ENCODE measurements at places on chromosomes 7 and 10.

- peaks cover 3% of the 10 kb centered on the region for H3K4me1 ChIP-seq
- H3K27ac ChIP-seq = no peak overlapping the region
- H3K4me3 ChIP-seq = no peak overlapping the region
- no peaks in the 10 kb centered on the region for H3K36me3 ChIP-seq
Observed at GRCh38 chr10:34959786-34960185, 130.4 kb downstream of the CUL2 start.

DNA sequence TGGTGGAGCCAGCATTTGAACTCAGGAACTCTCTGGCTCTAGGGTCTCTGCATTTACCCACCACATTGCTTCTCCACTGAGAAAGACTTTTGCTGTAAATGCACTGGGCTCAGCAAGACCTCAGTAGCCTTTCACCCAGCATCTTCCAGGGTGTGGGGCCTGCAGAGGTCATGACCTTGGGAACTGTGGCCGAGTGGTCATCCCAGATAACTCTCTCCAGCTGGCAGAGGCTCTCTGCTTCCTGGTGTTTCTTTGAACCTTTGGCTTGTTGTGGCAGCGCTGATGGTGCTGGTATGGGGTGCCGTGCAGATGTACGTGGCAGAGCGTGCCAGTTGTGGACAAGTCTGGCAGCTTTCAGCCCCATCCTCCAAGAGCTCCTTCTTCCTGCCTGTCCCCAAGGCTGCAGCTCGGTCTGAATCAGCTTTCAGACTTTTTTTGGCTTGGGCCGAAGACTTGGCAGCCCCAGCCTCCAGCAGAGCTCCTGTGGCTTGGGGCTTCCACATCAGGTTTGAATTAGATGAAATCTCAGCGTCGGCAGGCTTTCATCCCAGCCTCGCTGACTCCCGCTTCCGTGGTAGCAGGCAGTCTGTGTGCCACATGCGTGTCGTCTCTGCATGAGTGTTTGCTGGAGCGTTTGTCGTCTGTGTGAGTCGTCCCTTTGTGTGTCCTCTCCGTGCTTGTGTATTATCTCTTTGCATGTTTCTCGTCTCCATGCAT lies 21.5 kb downstream of the ADAMTS14 start:
- H3K27ac ChIP-seq = no peak overlapping the region
- DNase-seq = peak; percentile 72
- no peaks in the 10 kb centered on the region for H3K27me3 ChIP-seq

GRCh38 chr7:156827587-156828203 lies 65.3 kb downstream of the LMBR1 start:
- H3K36me3 ChIP-seq = no peaks in the 10 kb centered on the region
- no peak overlapping the region for H3K4me3 ChIP-seq
- H3K27me3 ChIP-seq = no peaks in the 10 kb centered on the region
- no peaks in the 10 kb centered on the region for H3K4me1 ChIP-seq
- H3K27ac ChIP-seq = no peak overlapping the region

GRCh38 chr7:89926194-89926593 lies 228.1 kb upstream of the STEAP1 start:
- H3K36me3 ChIP-seq = no peaks in the 10 kb centered on the region
- no peaks in the 10 kb centered on the region for H3K27me3 ChIP-seq
- no peak for DNase-seq
- H3K4me3 ChIP-seq = no peak overlapping the region
- no peak overlapping the region for H3K27ac ChIP-seq
